Fibroblast of gingiva (primary cell): ENCODE measurements at places on chromosomes 3 and 15.
A peak's percentile ranks its signal among the peaks of the same experiment; 100 is the strongest.

- DNase-seq: peak; percentile 8
Observed at GRCh38 chr15:48675436-48675835, 29.9 kb upstream of the FBN1 start.

DNA sequence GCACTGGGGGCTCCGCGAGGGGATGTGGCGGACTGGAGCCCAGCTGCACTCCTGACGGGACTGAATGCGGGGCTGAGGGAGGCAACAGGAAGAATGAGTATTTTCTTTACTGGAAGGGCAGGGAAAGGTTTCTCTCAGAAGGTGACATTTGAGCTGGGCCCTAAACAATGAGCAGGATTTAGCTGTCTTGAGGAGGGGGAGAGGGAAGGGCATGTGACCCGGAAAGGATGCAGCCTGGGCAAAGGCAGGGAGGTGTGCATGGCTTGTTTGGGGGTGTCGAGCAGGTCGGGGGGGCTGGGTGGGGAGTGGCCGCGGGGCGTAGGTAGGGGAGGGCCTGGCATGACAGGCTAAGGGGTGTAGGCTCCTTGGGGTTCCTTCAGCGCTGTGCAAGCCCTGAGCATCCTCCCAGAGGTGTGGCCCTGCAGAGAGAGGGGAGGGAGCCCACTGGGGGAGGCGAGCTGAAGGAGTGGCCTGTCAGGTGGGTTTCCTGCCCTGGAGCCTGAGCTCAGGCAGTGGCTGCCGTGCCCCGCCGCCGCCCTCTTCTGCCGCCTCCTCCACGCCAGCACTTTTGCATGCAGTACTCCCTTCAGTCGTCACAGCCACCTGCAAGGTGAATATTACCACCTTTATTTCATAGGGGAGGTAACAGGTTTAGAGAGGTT lies 17.2 kb upstream of the ANKDD1A start:
- no peak for DNase-seq

- no peak for DNase-seq
Observed at GRCh38 chr15:53472883-53473282, 286.6 kb downstream of the WDR72 start.

DNA sequence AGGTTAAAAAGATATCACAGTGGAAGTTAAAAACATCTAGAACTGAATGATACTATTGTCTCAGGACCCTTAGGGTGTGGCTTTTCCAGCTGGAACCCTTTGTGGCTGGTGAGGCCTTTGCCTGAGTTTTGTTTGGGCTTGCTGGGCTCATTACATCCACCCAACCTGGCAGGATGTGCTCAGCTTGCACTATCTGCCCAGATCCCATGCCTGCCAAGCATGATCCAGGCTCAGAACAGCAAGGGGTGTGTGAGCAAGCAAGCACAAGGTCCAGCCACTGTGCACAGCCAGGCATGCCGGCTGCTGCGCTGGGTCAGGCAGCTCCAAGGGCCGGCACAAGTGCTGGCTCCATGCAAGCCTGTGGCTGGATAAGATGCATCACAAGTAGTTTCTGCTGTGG lies 512.7 kb upstream of the CDIN1 start:
- DNase-seq: no peak

- peak; percentile 12 for DNase-seq
Observed at GRCh38 chr15:58043192-58043903, 22.2 kb downstream of the ALDH1A2 start.

DNA sequence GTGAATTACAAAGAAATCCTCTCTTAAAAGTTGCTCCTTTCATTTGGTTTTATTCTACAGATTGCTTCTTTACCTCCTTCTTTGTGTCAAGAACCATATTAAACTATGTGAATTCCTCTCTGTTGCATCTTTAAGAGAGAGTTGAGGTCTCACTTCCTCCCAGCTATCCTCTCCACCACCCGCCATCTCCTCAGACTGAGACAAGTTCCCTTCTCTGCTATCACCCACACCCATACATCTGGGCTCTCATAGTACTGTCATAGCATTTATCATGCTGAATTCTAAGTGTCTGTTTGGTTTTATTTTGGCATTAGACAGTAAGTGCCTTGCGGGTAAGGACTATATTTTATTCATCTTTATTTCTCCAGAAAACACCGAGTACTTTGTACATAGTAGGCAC lies 54.2 kb downstream of the B3GALNT1 start:
- DNase-seq: no peak

- no peak for DNase-seq
Observed at GRCh38 chr3:138945709-138946662, 951 bp downstream of the FOXL2 start.

GRCh38 chr3:171375666-171376595 lies 84.3 kb downstream of the TNIK start:
- no peak for DNase-seq

- DNase-seq: no peak
Observed at GRCh38 chr3:46859001-46859710, 4.1 kb downstream of the MYL3 start.

GRCh38 chr15:48040166-48040817 lies 80.5 kb upstream of the SLC24A5 start:
- DNase-seq: no peak

DNA sequence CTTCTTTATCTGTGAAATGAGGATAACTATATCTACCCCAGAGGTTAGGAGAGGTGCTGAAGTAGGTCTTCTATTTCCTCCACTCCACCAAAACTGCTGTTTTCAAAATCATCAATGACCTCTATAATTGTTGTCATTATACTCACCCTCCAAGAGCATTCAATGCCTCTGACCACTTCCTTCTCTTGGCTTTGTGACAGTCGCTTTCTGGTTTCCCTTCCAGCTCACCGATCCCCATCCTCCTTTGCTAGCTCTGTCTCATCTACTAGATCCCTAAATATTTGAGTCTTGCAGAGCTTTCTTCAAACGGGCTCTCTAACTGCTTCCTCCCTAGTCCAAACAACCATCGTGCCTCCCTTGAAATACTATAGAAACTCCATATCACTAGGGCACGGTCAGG lies 153.5 kb downstream of the RPLP1 start:
- DNase-seq: no peak

- no peak for DNase-seq
Observed at GRCh38 chr15:35111861-35112260, 26.8 kb upstream of the NANOGP8 start.

- no peak for DNase-seq
Observed at GRCh38 chr3:26556637-26557036, 65.9 kb upstream of the LRRC3B start.

GRCh38 chr3:116841003-116841735 lies 131.6 kb downstream of the TUSC7 start:
- DNase-seq: no peak

GRCh38 chr3:106183762-106184391 lies 315.1 kb upstream of the CBLB start:
- DNase-seq: peak; percentile 85
